ENCODE measurements at places on chromosomes 5 and 9. TPM values are rescaled to one million over a fixed set of nuclear protein-coding genes. Genes with fewer than 3 reads are reported as not detected.

FAM114A2 gene
- total RNA-seq, result 43.6 TPM

PCDHA6 gene
- 5.2 TPM for total RNA-seq

DNA sequence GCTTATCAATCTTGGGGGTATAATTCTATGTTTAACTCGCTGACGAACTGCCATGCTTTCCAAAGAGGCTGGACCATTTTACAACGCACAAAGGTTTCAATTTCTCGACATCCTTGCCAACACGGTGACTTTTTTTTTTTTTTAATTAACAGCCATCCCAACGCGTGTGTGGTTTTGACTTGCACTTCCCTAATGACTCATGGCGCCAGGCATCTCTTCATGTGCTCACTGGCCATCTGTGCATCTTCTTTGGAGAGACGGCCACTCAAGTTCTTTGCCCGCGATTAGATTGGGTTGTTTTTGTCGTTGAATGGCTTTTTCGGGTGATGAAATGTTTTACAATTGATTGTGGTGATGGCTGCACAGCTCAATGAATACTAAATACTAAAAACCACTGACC is 12.5 kb upstream of the CARD9 start:
- H3K36me3 ChIP-seq, result peaks cover 39% of the 10 kb centered on the region
- no peak for DNase-seq
- H3K4me3 ChIP-seq, result no peak overlapping the region
- no peaks in the 10 kb centered on the region for H3K27me3 ChIP-seq
- no peaks in the 10 kb centered on the region for H3K4me1 ChIP-seq

- H3K36me3 ChIP-seq, result no peaks in the 10 kb centered on the region
- H3K27ac ChIP-seq, result no peak overlapping the region
- DNase-seq, result no peak
- no peaks in the 10 kb centered on the region for H3K4me1 ChIP-seq
- peak overlapping the region; percentile 10 for H3K4me3 ChIP-seq
- H3K27me3 ChIP-seq, result no peaks in the 10 kb centered on the region
Measured at GRCh38 chr5:42720251-42720650, 36.4 kb upstream of the CCDC152 start.

DNA sequence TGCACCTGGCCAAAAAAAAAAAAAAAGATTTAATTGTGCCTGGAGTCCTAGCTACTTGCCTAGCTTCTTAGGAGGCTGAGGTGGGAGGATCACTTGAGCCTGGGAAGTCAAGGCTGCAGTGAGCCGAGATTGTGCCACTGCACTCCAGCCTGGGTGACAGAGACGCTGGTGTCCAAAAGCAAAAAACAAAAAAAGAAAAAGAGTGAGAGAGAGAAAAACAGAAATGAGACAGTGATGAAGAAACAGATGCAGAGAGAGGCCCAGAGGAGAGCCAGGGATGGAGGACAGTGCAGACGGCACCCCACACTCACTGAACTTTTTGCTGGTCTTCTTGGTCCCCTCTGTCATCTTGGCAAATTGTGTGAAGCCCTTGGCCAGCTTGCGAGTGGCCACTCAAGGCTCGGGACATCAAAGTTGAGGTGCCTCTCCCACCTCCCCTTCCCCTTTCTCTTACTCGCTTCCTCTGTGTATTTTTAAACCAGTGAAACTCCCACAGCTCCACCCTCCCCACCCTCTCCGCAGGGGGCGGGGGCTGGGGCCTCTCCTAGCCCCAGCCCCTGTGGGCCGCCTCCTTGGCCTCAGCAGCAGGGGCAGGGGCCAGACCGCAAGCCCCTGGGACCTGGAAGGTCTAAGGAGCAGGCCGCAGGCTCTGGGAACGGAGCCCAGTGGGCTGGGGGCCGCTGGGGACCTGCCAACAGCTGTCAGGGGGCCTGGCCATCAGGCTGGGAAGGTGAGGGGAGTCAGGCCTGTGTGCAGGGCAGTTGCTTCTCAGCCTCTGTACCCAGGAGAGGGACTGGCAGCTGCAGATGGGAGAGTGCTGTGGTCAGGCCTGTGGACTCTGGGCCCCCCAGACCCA is at the start of gene SH2D3C:
TSS of gene SH2D3C (minus strand) at position 387 of the 856 bp plus-strand sequence. CDS start at position 348, 39 bp downstream.
- H3K27ac ChIP-seq, result peak within 1 kb of the TSS; percentile 20
- no peak for DNase-seq
- peak within 1 kb of the TSS; percentile 45 for H3K4me3 ChIP-seq
- H3K36me3 ChIP-seq, result no peaks in the 10 kb centered on the region
- no peaks in the 10 kb centered on the region for H3K27me3 ChIP-seq

DNA sequence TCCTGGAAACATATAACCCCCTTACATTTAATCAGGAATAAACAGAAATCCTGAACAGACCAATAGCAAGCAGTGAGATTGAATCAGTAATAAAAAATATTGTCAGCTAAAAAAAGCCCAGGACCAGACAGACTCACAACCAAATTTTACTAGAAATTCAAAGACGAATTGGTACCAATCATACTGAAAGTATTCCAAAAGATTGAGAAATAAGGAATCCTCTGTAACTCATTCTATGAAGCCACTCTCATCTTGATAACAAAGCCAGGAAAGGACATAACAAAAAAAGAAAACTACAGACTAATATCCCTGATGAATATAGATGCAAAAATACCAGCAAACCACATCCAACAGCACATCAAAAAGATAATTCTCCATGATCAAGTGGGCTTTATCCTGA is 714.0 kb downstream of the SEMA5A start:
- H3K27ac ChIP-seq, result no peak overlapping the region
- no peak for DNase-seq
- no peaks in the 10 kb centered on the region for H3K27me3 ChIP-seq
- H3K36me3 ChIP-seq, result no peaks in the 10 kb centered on the region
- H3K4me1 ChIP-seq, result no peaks in the 10 kb centered on the region
- H3K4me3 ChIP-seq, result no peak overlapping the region

- H3K4me1 ChIP-seq, result no peaks in the 10 kb centered on the region
- H3K27me3 ChIP-seq, result no peaks in the 10 kb centered on the region
- no peak overlapping the region for H3K27ac ChIP-seq
- DNase-seq, result no peak
Measured at GRCh38 chr9:102273952-102274351, 535.5 kb upstream of the GRIN3A start.

DNA sequence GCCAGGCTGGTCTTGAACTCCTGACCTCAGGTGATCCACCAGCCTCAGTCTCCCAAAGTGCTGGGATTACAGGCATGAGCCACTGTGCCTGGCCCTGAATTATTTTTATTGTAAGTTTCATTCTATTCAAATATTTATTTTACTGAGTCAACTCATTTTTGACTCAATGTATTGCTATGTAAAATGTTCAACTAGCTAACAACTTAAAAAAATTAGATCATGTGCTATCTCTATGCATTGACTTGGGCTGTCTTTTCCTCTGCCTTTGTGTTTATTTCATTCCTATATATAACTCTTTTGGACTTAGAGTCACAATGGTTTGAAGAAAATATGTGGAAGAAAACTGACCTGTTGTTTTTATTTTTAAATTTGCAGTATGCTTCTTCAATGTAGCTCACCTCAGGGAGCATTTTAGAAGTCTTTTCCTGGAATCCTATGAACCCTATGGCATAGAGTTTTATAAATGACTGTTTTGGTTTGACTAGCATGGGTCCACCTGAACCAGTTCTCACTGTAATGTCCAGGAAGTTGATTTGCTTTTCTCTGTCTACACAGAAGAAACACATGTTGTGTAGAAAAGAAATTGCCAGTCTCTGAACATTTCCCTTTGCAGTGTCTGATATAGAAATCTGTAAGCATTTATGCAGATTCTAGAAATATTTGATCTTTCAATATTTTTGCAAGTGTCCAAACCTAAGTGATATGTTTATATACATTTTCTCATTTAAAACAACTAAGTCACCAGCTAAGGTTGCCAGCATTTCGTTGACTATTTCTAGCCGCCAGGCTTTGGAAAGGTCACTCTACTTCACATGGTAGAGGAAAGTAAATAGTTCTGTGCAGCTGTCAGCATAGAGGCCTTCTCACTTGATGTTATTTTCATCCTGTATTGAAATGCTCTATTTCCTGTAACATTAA is 138.8 kb downstream of the PCSK1 start:
- H3K4me1 ChIP-seq, result peaks cover 44% of the 10 kb centered on the region
- peak overlapping the region; percentile 37 for H3K27ac ChIP-seq
- no peaks in the 10 kb centered on the region for H3K27me3 ChIP-seq
- H3K4me3 ChIP-seq, result no peak overlapping the region
- H3K36me3 ChIP-seq, result no peaks in the 10 kb centered on the region
- no peak for DNase-seq

- H3K27ac ChIP-seq, result no peak overlapping the region
- H3K4me3 ChIP-seq, result no peak overlapping the region
- peaks cover 49% of the 10 kb centered on the region for H3K4me1 ChIP-seq
- H3K27me3 ChIP-seq, result no peaks in the 10 kb centered on the region
Measured at GRCh38 chr9:121572581-121572980, 72.9 kb upstream of the GGTA1 start.

DNA sequence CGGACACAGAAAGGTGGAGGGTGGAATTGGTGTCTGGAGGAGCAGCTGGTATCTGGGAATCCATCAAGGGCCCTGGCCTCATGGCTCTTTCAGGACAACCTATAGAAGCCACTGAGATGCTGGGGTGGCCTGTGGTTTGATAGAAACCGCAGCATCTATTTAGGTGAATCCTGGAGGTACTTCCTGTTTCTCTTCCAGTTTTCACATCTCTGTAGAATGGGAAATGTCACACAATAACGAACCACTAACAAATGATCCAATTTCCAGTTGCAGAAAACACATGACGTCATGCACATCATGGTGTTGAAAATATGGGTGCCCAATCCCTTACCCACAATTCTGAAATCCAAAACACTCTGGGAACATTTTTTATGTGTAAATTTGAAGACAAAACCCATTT is 52.2 kb downstream of the ROPN1L start:
- no peaks in the 10 kb centered on the region for H3K27me3 ChIP-seq
- no peaks in the 10 kb centered on the region for H3K36me3 ChIP-seq
- no peaks in the 10 kb centered on the region for H3K4me1 ChIP-seq

DNA sequence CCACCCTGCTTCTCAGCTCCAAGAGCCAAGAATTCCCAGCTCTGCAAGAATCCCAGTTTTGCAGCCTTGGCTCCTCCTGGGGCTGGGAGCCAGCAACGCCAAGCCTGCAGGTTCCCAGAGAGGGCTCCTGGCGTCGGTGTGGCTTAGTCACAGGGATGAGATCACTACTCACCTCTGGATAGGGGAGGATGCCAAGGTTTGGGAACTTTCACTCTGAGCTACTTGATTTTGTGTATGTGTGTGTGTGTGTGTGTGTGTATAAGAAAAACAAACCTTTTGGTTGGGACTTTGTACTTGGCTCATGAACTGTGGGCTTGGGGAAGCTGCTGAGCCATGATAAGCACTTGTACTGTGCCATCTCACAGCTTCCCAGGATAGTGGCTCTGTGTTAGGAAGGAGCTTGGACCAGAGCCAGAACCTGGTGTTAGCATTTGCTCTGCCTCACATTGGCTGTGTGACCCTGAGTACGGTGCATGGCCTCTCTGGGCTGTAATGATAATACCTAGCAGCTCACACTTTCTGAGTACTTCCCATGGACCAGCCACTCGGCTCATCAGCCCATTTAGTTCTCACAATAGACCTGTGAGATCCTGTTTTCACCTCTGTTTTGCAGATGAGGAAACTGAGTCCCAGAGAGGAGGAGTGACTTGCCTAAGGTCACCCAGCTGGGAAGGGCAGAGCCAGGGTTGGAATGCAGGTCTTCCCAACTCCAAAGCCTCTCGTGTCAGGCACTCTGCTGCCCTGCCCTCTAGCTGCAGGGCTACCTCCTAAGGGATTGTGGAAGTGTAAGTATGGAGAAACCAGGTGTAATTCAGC is 41.4 kb upstream of the DAB2IP start:
- DNase-seq, result peak; percentile 59
- no peaks in the 10 kb centered on the region for H3K27me3 ChIP-seq
- H3K27ac ChIP-seq, result peak overlapping the region; percentile 23
- H3K4me3 ChIP-seq, result no peak overlapping the region
- H3K36me3 ChIP-seq, result no peaks in the 10 kb centered on the region

DNA sequence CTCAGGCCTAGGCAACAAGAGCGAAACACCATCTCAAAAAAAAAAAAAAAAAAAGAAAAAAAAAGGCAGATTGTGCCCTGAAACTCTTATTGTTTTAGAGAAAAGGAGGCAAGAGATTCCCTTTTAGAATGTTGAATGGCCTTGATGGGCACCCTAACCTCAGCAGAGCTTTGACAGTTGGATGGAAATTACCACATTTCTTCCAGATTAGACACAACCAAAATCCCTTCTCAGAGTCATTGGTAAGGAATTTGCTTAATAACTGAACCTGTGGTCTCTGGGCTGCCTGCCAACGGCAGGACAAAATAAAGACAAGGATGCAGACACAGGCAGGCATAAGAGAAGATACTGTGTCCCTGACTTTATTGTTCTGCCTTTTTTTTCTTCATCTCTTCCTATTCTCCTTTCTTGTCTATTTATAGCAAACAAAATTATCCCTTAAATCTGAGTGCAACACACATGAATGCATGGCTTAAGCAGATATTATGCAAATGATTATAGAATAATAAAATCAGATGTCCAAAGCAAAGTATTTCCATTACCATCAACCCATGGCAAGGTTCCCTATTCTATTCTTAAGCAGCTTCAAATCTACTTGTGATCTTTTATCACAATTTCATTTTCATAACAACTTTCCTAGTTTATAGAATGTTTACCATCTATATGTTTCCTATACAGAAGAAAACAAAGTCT is 37.3 kb upstream of the TRIO start:
- H3K4me3 ChIP-seq, result no peak overlapping the region
- H3K27me3 ChIP-seq, result no peaks in the 10 kb centered on the region
- H3K36me3 ChIP-seq, result no peaks in the 10 kb centered on the region
- H3K27ac ChIP-seq, result no peak overlapping the region
- DNase-seq, result no peak

GRCh38 chr9:70130266-70130665 is 86.6 kb downstream of the MAMDC2 start:
- H3K27me3 ChIP-seq, result no peaks in the 10 kb centered on the region
- peaks cover 24% of the 10 kb centered on the region for H3K4me1 ChIP-seq
- H3K36me3 ChIP-seq, result no peaks in the 10 kb centered on the region
- DNase-seq, result no peak
- no peak overlapping the region for H3K27ac ChIP-seq

DNA sequence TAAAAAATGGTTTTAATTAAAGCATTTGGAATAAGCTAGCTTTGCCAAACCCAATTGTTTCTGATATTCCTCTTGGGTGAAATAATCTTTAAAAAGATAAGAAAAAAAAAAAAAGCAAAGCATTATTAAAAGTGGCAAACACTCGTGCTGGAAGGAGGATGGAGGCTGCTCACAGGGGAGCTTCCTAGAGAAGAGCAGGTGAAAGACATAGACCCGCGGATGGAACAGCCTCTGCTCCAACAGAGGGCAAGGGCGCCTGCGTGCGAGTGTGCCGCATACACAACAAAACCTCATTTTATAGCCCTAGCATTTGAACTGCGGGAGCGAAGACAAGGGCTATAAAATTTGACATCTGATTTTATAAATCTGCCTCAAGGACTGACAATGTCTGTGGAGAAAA is 33.4 kb upstream of the SLC25A51 start:
- peak overlapping the region; percentile 35 for H3K27ac ChIP-seq
- no peaks in the 10 kb centered on the region for H3K27me3 ChIP-seq
- DNase-seq, result no peak
- H3K36me3 ChIP-seq, result no peaks in the 10 kb centered on the region
- peaks cover 47% of the 10 kb centered on the region for H3K4me1 ChIP-seq

Measured in thoracic aorta (tissue), 2 donors.